ENCODE measurements at places on chromosomes 7 and 10.
A peak's percentile ranks its signal among the peaks of the same experiment; 100 is the strongest.

DNA sequence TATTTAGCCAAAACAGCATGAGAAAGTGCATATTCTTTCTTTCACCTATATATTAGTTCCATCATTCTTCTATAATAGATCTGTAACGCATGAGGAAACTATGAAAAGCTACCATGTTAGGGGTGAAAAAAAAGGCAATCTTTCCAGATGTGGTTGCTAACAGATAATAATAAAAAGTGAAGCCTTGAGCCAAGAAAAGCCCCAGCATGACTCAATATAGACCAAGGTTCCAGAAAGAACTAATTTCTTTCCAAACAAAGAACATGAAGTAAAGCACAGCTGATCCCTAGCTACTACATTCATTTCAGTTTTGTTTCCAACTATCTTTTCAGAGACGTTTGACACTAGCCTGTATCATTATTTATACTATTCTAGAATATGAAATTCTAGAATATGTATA lies 16.4 kb downstream of the ARL4A start:
- DNase-seq = no peak

GRCh38 chr7:104207348-104207730 lies 474 bp downstream of the ORC5 start:
- DNase-seq = no peak

DNA sequence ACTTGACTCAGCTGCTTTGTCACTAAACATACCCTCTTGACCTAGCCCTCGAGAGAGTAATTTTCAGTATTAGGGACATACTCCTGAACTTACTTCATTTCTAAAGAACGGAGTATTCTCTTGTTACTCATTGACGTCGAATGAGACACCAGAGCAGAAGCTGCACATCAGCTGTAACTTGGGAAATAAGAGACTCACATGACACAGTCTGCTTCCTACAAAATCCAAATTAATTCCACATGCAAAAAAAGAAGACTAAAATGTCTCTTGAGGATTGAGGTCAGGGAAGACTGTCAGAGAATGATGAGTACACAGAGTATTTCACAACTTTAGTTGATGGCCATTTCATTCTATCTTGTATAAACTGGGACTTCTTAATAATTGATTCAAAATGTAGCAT lies 114.7 kb upstream of the EGFR start:
- DNase-seq = no peak

DNA sequence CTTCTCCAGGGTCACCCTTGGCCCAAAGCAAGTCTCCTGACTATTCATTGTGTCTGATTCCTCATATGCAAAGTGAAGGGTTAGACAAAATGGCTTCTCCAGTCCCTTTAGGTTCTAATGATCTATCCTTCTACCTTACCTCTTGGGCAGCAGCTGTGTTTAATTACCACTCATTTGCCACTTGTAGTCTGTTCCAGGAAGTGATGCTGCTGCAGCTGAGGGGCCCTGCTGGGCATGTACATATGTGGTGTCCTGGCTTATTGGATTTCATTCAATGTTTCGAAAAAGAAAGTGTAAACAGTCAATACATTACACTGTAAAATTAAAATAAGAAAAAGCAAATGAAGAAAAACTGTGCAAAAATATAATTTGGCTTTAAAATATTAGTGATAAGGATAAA lies 36.6 kb downstream of the SCIN start:
- DNase-seq = no peak

GRCh38 chr10:60425392-60426110 lies 35.9 kb upstream of the ANK3 start:
- no peak for DNase-seq

DNA sequence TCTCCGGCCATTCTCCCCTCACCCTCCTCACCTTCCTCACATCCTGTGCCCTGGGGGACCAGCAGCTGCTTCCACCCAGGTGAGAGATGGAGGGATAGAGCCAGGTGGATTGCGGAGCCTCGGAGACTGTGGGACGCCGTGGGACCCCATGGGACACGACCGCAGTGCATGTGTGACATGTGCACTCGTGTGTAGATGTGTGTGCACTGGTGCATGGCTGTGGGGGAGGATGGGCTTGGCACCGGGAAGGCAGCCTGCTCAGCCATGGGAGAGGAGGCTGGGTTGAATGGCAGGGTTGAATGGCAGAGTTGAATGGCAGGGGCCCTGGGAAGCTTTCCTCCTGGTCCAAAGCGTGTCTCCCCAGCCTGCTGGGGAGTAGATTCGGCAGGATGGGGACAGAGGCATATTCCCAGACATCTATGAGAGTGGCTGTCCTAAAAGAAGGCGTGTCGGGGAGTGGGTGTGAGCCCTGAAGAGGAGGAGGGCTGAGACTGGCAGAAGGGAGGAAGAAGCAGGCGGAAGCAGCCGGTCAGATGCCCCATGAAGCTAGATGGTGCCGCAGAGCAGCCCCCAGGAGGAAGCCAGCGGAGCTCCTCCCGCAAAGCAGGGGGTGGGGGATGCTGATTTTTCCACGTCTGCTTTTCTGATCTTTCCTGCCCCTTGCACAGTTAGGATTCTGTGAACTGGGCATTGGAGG lies 815 bp downstream of the GIMAP8 start:
- peak; percentile 61 for DNase-seq

DNA sequence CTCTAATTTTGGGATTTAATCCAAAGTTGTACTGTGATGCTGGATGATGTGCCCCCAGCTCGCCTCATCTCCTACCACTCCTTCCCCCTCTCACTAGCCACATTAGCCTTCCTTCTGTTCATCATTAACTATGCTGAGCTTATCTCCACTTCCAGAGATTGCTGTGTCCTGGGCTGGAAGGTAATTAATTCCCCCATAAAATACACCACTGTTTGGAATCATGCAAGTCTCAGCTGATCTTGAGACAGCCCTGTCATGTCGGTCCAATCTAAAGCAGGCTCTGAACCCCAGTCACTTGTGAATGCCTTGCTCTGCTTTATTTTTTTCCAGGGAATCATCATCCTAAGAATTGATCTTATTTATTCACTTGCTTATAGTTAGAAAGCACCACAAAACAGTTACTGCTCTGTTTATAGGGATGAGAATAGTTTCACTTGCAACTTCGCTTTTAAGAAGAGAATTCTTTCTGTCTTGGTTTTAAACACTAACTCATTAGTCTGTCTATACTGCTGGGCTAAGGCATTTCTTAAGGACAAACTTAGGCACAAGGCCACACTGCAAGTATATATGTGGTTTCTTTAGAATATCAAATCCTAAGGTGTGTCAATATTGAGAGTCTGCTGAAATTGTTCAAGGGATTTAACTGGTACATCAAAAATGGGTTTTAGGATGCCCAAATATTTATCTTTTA lies 341.1 kb upstream of the SEMA3A start:
- no peak for DNase-seq

DNA sequence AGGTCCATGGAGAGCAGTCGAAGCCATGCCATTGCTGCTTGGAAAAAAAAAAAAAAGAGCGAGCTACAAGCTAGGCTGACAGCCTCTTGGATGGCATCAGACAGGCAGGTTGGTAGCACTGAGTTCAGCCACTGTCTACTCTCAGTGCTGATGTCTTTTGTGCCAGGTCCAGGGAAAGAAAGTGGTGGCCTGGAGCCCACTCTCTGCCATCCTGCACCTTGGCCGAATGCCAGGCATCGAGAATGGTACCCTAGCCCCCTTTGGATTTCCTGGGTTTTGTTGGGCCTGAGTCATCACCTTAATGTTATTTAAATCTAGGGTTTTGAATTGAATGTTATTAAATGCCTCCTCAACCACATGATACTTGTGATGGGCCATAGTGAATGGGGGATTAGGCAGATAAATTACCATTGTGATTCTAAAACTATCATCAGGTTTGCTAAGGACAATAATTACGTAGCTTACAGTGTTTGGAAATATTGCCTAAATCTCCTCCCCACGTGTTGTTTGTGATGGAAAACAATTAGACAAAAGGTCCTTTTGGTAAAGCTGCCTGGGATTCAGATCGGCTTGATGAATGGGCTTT lies 195.7 kb upstream of the GPR26 start:
- DNase-seq = no peak

DNA sequence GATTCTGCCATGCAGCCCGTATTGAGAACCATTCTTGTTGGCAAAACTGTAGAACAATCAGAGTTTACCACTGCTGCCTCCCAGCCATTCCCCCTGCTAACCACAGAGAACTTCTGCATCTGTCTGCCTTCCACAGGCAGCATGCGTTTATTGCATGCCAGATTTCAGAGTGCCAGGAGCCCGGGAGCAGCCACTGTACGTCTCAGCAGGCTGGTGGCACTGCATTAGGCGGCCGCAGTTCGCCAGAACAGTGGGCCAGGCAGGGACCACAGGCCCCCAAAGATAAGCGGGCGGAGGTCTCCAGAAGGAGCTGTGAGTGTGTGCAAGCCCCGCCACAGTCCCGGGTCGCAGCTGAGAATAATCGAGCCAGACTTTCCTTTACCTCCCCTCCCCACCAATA lies 31.8 kb downstream of the ZNF467 start:
- DNase-seq = no peak

Measured in activated T-helper 1 cell treated with Interleukin-2 at 50 U/mL for 16 hours (primary cell).